ENCODE measurements at places on chromosomes 2 and 18.

DNA sequence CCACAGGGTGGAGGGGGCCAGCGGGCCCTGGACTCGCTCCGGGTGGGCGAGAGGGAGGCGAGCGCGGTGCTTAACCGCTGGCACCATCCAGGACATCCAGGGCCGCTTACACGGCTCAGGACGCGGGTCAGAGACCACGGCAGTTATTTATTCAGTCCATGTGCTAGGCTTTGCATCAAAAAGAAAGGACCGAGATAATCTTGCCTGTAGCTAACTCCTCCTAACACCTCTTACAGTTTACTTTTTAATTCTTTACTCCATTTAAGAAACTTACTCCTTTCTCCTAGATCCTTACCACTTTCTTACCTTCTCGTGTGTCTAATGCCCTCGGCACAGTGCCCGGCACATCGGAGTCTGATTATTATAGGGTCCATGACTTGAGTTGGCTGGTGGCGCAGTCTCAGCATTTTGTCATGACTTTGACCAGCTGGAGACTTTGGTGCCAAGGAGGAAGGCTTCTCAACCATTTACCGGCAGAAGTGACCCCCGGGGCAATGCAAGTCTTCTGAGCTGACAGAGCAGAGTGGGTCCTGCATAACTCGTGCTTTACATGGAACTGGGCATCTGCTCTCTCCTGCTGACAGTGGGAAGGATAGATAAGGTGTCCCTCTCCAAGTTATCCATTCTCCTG, 503 bp downstream of the ANXA4 start:
- DNase-seq = no peak

DNA sequence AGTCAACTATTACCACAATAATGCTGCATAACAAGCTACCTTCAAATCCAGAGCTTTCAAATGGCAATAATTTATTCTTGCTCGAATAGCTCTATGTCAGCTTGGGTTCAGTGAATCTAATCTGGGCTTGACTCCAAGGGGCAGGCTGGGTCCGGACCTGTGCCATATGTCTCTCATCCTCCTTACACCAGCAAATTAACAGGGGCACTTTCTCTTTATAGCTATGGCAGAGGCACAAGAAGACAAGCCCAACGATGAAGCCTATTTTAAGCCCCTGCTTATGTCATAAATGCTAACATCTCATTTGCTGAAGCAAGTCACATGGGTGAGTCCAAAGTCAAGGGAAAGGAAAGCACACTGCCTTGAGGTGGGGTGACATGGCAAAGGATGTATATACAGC, 13.3 kb upstream of the ZNF521 start:
- no peak for DNase-seq

- DNase-seq = no peak
Observed at GRCh38 chr18:59065684-59066083, 74.0 kb upstream of the SEC11C start.

- no peak for DNase-seq
Observed at GRCh38 chr2:66434679-66435548, at the start of gene MEIS1. Gene MEIS1 (plus strand): TSS chr2:66435125. CDS start chr2:66435857, 732 bp downstream.

GRCh38 chr2:60320724-60321123, 232.7 kb downstream of the BCL11A start:
- DNase-seq = no peak

DNA sequence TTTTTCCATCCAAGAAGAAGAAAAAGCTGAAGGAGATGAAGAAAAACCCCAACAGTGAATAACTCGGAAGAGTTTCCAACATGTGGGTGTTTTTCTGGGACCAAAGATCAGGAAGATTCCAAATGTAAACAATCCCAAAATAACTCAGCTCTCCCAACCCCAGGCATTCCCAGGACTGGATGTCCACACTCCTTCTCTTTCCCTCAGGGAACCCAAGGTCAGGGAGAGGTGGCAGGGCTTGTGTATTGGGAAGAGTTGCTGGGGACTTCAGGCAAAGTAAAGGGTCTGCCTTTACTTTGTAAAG, 268.0 kb downstream of the DYSF start:
- no peak for DNase-seq

DNA sequence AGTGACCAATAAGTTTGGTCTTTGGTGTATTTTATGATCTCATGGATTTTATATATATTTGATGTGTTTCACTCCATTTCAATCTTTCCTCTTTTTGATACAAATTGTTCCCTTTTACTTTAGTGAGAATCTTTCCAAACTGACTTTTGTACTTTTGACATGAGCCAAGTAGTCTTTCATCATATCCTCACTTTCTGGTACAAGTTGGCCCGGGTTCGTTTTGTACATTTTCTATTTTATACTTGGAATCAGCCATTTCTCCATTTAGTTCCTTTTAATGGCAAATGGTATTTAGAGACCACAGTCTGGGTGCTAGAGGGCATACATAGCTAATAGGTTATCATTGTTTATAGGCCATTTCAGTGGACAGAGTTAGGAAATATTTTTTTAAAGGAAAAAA, 147.9 kb upstream of the MYO3B start:
- DNase-seq = no peak

GRCh38 chr2:204604061-204604460, 58.8 kb downstream of the PARD3B start:
- no peak for DNase-seq

DNA sequence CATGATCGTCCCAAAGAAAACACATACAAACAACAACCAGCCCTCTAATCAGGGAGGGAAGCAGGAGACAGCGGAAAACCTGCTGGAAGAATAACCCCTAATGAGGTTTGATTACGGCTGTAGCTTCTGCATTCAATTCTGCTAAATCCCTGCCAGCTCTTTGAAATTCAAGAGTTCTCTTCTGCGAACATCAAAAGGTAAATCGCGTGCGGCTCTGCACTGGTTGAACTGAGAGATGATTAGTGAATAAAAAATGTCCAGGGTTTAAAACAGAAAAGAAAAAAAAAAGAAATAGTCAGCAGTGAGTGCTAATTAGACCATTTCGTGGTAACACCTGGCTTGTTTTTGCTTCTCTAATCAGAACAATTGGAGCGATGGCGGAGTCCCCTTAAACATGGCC, 153.0 kb upstream of the CAPN13 start:
- DNase-seq = no peak

DNA sequence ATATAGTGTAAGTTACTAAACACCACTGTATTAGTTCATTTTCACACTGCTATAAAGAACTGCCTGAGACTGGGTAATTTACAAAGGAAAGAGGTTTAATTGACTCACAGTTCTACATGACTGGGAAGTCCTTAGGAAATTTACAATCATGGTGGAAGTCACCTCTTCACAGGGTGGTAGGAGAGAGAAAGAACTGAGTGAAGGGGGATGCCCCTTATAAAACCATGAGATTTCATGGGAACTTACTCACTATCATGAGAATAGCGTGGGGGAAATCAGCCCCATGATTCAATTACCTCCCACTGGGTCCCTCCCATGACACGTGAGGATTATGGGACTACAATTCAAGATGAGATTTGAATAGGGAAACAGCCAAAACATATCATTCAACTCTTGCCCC, 618.0 kb downstream of the NYAP2 start:
- no peak for DNase-seq

- DNase-seq = no peak
Observed at GRCh38 chr2:164779383-164780057, 62.1 kb downstream of the COBLL1 start.

DNA sequence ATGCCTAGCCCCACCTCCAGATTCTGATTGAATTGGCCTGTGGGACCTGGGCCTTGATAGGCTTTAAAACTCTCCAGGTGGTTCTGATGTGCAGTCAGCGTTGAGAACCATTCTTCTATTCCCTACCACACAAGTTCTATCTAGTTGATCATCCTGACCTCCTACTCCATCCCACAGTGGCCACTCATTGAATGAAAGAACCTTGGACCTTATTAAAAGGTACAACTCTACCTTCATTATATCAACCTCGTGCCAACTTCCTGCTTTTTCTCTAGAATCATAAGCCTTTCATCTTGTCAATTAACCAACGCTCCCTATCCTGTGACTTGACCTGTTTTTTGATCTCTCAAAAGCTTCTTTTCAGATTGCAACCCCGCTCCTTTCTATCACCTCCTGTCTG, 55.8 kb downstream of the SLC40A1 start:
- no peak for DNase-seq
